Activated T-helper 1 cell treated with anti-CD3 and anti-CD28 coated beads, Interleukin-12 subunit alpha, Interleukin-12 subunit beta, Interleukin-2, Interleukin-4 antibody, amounts not matched to agents 30 ng/mL and 10 ng/mL and 1 ng/mL, durations not matched to agents 14 hours and 24 hours and 36 hours (primary cell): ENCODE measurements at places on chromosomes 11 and 22. TPM values are rescaled to one million over a fixed set of nuclear protein-coding genes. Genes with fewer than 3 reads are reported as not detected.

The FIBIN gene
- total RNA-seq: not detected in 2 replicates

The SLC17A6 gene
- not detected in 2 replicates for total RNA-seq

The FIBP gene
- 86.8 and 93.2 TPM in 2 replicates for total RNA-seq

The APOA4 gene
- total RNA-seq: not detected in 2 replicates

The UPK3A gene
- not detected in 2 replicates for total RNA-seq

The RFPL2 gene
- 0.26 and 0.42 TPM in 2 replicates for total RNA-seq

The CLCF1 gene
- 0.64 and 0.73 TPM in 2 replicates for total RNA-seq

The RAB3IL1 gene
- 0.23 and 0.24 TPM in 2 replicates for total RNA-seq

The KCNJ4 gene
- not detected in 2 replicates for total RNA-seq

The KRTAP5-2 gene
- total RNA-seq: not detected in 2 replicates

The TRIM48 gene
- not detected in 2 replicates for total RNA-seq

The OR4C13 gene
- total RNA-seq: not detected in 2 replicates

The FANCF gene
- total RNA-seq: 16.9 and 19.9 TPM in 2 replicates

The ROM1 gene
- 2.5 and 3.2 TPM in 2 replicates for total RNA-seq

The TRIM51 gene
- not detected in 2 replicates for total RNA-seq

The MMP7 gene
- not detected in 2 replicates for total RNA-seq

The ACRV1 gene
- not detected in 2 replicates for total RNA-seq

The GAL gene
- 0.65 and 0.91 TPM in 2 replicates for total RNA-seq

The CHRM4 gene
- 1.2 TPM in 2 replicates for total RNA-seq

The APOC3 gene
- not detected in 2 replicates for total RNA-seq

The DEPDC7 gene
- 0.26 and 0.61 TPM in 2 replicates for total RNA-seq

The APLNR gene
- not detected in 2 replicates for total RNA-seq

The PIH1D2 gene
- 0.24 and 0.49 TPM in 2 replicates for total RNA-seq

The UPB1 gene
- total RNA-seq: 0.21 and 0.27 TPM in 2 replicates

The PIWIL4 gene
- total RNA-seq: 0.41 and 0.81 TPM in 2 replicates

The PATE4 gene
- not detected in 2 replicates for total RNA-seq

The CNIH2 gene
- 1.7 and 1.8 TPM in 2 replicates for total RNA-seq

The ANO3 gene
- not detected in 2 replicates for total RNA-seq

The CTSW gene
- total RNA-seq: 5.7 and 7.4 TPM in 2 replicates

The KCNA4 gene
- total RNA-seq: not detected in 2 replicates

The CRY2 gene
- total RNA-seq: 19.4 and 23.7 TPM in 2 replicates

The GATD1 gene
- total RNA-seq: 70.4 and 81.7 TPM in 2 replicates

The KCNJ11 gene
- 1.4 and 1.6 TPM in 2 replicates for total RNA-seq

The CRYBA4 gene
- total RNA-seq: not detected in 2 replicates

The PANX1 gene
- 20.8 and 21.9 TPM in 2 replicates for total RNA-seq

The MUC5B gene
- not detected in 2 replicates for total RNA-seq

The NTM gene
- total RNA-seq: not detected in 2 replicates

The MPPED2 gene
- total RNA-seq: not detected in 2 replicates

The MOGAT2 gene
- not detected in 2 replicates for total RNA-seq

The SELENOO gene
- 23.7 and 25.9 TPM in 2 replicates for total RNA-seq

The MMP13 gene
- not detected in 2 replicates for total RNA-seq

The C11orf16 gene
- total RNA-seq: not detected in 2 replicates

The MS4A18 gene
- not detected in 2 replicates for total RNA-seq

The SLC25A18 gene
- not detected in 2 replicates for total RNA-seq

The TRIM49B gene
- total RNA-seq: not detected in 2 replicates

The PRAME gene
- not detected in 2 replicates for total RNA-seq

The VSIG2 gene
- not detected in 2 replicates for total RNA-seq

The MRPL23 gene
- 58.5 and 69.3 TPM in 2 replicates for total RNA-seq
